ENCODE measurements at places on chromosomes 7 and 10. TPM values are rescaled to one million over a fixed set of nuclear protein-coding genes. Genes with fewer than 3 reads are reported as not detected.

The ZCWPW1 gene
- total RNA-seq, result 4.8 TPM

The CNTNAP2 gene
- 0.41 TPM for total RNA-seq

DNA sequence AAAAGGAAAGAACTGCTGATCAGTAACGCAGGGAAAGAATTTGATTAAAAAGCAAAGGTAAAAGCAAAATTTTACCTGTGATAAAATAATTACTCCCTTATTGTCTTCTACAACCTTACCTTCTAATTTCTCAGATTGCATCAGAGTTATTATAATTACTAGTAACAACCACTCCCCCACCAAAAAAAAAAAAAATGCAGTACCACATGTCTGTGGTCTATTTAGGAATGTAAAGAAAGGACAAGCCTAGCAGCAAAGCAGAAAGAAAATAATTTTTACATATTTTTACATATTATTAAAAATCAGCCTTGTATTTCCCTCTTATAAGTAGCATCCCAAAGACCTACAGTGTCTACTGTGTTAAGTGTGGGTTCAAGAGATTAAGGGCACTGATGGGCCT is 430.4 kb downstream of the TFEC start:
- DNase-seq, result no peak

DNA sequence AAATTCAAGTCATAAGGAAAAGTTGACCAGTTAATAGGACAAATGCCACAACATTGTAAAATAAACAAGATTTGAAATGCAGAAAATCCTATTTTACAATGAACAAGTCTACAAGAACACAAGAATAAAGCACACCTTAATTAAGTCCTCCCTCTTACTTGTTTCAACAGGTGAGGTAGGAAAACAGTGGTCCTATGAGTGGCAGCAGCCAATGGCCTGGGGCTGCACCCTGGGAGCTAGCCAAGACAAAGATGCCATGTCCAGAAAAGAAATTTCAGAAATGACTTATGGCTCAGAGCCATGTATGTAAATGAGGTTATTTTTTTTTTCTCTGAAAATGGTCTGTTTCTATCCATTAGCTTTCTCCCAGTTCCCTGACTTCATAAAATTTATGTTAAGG is 14.3 kb downstream of the KLLN start:
- DNase-seq, result no peak

- no peak for DNase-seq
Measured at GRCh38 chr7:45237788-45238461, 80.3 kb downstream of the RAMP3 start.

- DNase-seq, result no peak
Measured at GRCh38 chr10:108631332-108631731, 1292.0 kb downstream of the XPNPEP1 start.

Data from upper lobe of right lung (tissue), 1 donor.